CD4-positive, alpha-beta T cell treated with Interleukin-4 for 4 hours (primary cell): ENCODE measurements at places on chromosomes 3 and 15.

GRCh38 chr3:146881356-146881755, 276.2 kb upstream of the PLSCR5 start:
- no peak for DNase-seq

- no peak for DNase-seq
Observed at GRCh38 chr3:4644951-4645350, 151.8 kb downstream of the ITPR1 start.

DNA sequence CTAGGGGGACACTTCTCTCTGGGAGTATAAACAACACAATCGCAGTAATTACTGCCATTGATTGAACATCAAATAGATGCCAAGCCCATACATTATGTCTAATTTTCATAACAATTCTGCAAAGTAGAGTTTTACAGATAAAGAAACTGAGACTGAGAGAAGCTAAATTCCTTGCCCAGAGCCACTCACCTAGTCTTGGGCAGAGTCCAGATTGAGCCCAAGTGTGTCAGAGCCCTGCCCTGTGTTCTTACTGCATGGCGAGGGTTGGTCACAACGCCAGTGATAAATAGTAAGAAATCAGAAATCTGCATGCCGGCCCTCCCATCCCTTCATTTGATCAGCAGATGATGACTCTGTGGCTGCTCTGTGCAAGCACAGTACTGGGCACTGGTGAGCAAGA, 106.3 kb downstream of the C3orf70 start:
- no peak for DNase-seq

DNA sequence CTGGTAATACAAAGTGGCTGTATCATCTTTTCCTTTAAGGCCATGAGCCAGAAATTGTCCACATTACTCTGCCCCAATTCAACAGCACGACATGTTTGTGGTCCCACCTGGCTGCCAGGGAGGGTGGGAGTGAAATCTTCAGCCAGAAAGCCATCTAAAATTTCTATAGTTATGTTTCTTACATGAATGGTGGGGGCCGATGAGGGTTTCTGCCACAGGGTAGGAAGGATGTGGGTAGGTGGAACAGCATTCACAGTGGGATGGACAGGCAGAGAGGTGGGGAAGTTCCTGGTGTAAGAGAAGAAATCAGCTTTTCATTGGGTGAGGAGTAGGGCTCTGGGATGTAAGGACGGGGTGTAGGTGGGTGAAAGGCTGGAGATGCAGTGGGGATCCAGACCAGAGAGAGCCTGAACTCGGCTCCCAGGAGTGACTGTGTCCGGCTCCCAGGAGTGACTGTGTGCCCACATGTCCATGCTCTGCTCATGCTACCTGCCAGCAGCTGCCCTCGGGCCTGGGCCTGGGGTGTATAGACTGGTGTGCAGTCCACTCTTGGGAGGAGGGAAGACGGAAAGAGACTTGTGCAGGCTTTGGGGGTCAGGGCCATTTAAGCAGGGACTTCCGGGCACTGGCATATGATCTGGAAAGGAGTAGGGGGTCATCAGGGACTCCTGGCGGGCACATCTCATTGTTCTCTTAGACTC, 3.8 kb upstream of the FBLN2 start:
- no peak for DNase-seq

- no peak for DNase-seq
Observed at GRCh38 chr15:47332481-47332880, 384.8 kb upstream of the SEMA6D start.

DNA sequence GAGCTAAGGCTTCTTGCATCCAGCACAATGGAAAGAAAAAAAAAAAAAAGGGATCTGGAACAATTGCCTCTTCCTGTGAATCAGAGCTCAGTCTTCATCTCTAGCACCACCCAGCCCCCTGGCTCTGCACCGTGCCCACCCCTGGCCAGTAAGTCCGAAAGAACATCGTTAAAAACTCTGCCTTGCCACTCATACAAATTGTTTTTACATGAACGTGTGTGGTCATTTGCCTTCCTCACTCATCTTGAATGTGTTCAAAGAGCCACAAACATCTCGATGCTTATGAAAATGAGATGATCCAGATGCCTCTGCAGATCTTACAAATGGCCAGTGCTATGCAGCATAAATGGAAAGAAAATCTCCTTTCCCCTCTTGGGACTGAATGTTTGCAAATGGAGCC, 400.0 kb upstream of the PPP2R3A start:
- DNase-seq: no peak

GRCh38 chr15:68391121-68391520, 40.8 kb downstream of the ITGA11 start:
- DNase-seq: no peak

- no peak for DNase-seq
Observed at GRCh38 chr3:149342413-149343380, 9.3 kb upstream of the TM4SF18 start.

DNA sequence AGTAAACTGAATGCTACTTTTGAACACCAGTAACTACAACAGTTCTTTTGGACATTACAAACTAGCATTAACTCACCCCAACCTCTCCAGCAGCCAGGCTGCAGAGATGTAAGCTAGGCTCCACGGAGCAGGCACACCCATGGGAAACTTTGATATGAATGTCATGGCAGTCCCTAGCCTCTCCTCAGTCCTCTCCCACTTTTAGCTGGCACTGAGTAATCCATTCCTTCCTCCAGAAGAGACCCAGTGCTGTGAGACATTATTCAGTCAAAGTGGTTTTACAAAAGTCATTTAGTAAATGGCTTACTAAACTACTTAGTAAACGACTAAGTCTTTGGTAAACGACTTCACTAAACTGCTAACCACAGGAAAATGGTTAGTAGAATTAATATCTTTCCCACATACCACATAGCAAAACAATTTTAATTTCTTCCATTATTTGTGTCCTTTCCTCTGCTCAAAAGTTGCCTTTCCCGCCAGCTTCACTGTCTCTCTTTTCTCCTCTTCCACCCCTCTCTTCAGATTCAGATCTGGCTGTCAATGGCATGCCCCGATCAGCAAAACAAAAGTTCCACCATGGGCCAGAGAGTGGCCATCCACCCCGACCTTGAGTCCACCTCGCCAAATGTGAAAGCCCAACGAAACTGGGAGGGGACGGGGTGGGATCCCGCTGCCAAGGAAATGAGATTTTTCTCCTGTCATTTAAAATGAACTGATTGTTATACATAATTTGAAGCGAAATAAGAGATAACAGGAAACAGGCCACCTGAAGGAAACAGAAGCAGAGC, 67.5 kb upstream of the TJP1 start:
- no peak for DNase-seq

- no peak for DNase-seq
Observed at GRCh38 chr3:3081381-3082233, 28.6 kb downstream of the IL5RA start.

DNA sequence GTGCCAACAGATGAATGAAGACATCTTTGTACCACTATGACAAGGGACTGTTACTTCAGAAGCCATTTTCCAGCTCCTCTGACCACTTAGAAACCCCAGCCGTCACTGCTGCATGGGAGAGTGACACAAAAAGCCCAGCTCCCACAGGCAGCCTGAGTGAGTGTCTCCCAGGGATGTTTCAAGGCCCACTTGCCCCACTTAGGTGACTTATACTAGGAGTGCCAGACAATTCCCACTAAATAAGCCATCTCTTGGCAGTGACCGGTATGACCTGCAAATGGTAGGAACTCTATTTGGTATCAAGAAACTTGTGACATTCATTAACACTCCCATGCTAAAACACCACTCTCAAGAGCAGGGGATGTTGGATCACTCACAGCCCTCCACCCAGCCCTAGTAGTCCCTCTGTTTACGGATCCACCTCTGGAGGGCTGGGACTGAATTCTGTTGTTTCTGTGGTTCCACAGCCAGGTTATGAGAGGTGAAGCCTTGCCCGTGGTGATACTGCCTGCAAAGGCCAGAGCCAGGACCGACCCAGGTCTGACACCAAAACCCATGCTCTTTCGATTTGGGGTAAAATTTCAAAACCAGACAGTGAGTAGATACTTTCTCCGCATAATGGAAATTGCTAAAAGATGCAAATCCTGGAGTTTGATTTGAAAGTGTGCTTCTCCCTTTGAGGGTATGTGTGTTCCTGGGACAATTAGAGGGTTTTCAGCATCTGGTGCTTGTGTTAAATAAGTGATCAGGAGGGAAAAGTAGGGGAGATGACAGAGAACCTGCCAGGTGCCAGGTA, 14.5 kb downstream of the RBP1 start:
- DNase-seq: no peak

DNA sequence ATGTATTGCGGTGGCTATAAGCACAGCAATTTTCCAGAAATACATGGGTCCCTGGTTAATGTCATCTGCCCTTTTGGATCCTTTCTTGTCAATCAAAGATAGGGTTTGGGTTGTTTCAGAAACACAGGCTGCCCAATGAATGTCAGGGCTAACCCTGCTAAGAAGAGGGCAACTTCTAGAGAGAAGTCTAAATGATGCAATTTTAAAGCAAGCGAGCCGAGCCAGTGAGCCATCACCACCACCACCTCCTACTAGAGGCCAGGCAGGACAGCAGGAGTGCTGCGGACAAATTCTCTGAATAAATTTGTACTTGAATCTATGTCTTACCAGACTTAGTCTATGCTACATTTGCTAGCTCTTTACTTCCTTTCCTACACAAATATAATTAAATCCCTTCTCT, 248.4 kb downstream of the CTNNB1 start:
- no peak for DNase-seq

- no peak for DNase-seq
Observed at GRCh38 chr3:194308601-194309449, 42.3 kb downstream of the CPN2 start.

DNA sequence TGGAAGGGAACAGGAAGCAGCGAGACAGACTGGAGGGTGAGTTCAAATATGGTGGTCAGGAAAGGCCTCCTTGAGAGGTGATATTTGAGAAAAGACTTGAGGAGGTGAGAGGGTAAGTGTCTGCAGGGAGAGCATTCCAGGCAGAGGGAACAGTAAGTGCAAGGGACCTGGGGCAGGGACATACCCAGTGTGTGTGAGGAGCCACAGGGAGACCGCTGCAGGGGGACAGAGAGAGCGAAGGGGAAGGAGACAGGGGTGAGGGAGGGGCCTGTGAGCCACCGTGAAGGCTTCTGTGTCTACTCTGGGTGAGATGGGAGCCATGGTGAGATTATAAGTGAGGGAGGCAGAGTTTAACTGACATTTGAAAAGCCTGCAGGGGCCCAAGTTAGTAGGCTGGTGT, 38.0 kb downstream of the WNT7A start:
- no peak for DNase-seq

DNA sequence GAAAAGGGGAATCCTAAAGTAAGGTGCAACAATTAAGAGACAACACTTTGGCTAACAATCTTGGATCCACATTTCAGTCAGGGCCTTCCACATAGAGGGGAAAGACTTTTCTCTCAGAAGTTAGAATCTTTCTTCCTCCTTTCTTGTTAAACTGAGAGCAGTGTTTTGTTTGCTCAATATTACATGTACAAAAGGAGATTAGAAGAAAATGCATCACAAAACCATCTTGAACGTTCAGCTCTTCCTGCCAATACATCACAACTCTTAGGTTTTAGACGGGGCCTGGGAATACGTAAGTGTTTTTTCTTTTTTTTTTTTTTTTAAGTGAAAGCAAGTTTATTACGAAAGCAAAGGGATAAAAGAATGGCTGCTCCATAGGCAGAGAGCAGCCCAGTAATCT, 39.1 kb downstream of the MAP2K1 start:
- DNase-seq: no peak

GRCh38 chr3:48795997-48796732, 51.5 kb downstream of the PRKAR2A start:
- DNase-seq: no peak

GRCh38 chr3:152508705-152509104, 240.0 kb downstream of the MBNL1 start:
- DNase-seq: no peak

DNA sequence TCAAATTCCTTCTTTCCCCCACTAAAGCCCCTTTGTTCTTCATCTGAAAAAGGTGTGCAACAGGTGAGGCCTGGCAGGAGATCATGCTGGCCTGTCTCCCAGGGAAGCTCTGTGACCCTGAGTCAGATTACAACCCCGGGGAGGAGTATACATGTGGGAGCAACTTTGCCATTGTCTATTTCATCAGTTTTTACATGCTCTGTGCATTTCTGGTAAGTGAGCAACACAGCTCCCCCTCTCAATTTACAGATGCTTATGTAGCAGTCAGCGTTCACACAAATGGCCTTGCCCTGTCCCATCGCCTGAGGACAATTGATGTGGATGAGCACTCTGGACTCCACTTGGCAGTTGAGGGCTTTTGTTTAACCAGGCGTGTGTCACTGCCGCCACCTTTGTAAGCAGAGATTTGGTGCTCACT, 70.4 kb downstream of the CHDH start:
- DNase-seq: no peak

GRCh38 chr3:157351981-157352380, 84.7 kb upstream of the PTX3 start:
- DNase-seq: no peak

DNA sequence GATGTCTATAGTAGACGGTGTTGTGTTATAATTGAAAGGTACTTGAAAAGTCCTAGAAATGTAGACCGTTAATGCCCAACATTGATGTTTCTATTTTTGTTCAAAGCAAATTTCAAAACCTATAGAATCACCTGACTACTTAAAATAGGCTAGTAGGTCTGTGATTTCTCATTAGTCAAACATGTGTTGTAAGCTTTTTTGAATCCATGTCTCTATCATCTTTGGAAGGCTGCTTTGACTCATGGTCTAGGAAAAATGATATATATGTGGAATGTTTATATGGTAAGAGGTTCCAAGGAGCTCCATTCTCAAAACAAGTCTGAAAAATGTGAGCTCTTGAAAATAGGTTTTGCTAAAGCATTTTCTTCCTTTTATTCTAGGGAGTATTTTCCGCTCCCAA, 375.3 kb downstream of the LPP start:
- no peak for DNase-seq

DNA sequence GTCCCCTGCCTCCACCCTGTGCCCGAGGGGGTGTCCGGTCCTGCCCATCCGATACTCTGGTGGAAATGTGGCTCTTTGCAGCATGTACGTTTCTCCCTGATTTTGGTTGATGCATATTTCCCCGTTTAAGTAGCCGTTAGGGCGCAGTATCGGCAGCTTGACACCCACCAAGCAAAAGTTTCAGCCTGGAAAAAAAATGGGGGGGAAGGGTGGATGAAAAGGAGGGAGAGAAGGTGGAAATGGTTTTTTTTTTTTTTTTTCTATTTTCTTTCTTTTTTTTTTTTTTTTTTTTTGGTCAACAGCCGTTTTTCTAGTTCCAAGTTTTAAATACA, 1.3 kb downstream of the RAP2B start:
- DNase-seq: no peak

DNA sequence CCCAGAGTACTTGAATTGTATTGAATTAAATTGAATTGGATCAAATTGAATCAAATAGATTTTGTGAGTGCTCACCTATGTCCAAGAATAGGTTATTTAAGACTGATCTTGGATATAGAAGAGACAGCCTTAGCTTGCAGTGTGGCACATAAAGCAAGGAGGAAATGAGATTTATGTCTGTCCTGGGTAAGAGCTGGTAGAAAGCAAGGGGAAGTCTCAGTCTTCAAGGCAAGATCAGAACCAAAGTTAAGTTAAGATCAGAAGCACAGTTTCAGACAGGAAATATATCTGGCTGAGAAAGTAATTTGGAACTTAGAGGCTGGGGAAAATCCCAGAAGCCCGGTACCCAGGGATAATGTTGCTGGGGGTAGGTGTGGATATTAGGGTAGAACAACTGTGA, 244.4 kb upstream of the ARPP21 start:
- DNase-seq: no peak

- DNase-seq: no peak
Observed at GRCh38 chr3:13278783-13279531, 141.2 kb downstream of the NUP210 start.

- no peak for DNase-seq
Observed at GRCh38 chr3:135218304-135218703, 423.2 kb downstream of the EPHB1 start.
